Myometrial cell (primary cell): ENCODE measurements at places on chromosomes 12 and 14. TPM values are rescaled to one million over a fixed set of nuclear protein-coding genes. Genes with fewer than 3 reads are reported as not detected.

RPGRIP1 gene
- total RNA-seq, result not detected in 2 replicates

MANSC4 gene
- total RNA-seq, result not detected in 2 replicates

BAG5 gene
- 13.8 and 15.1 TPM in 2 replicates for total RNA-seq

SNW1 gene
- total RNA-seq, result 44.7 and 57.8 TPM in 2 replicates

TAS2R8 gene
- total RNA-seq, result not detected in 2 replicates

RASAL1 gene
- total RNA-seq, result not detected in 2 replicates

GLI1 gene
- 1.4 and 3.7 TPM in 2 replicates for total RNA-seq

CDK4 gene
- 137 and 172 TPM in 2 replicates for total RNA-seq

ANKS1B gene
- total RNA-seq, result not detected in 2 replicates

TMED8 gene
- total RNA-seq, result 3.2 and 3.7 TPM in 2 replicates

CD163 gene
- not detected in 2 replicates for total RNA-seq

STK38L gene
- 6.9 and 7.4 TPM in 2 replicates for total RNA-seq

DBX2 gene
- not detected in 2 replicates for total RNA-seq

MGP gene
- total RNA-seq, result 11.2 and 12.8 TPM in 2 replicates

TAS2R9 gene
- total RNA-seq, result not detected in 2 replicates

ERP29 gene
- total RNA-seq, result 56.7 and 64.9 TPM in 2 replicates

ABCD2 gene
- total RNA-seq, result 0.18 and 0.29 TPM in 2 replicates

SLC5A8 gene
- not detected in 2 replicates for total RNA-seq

GLIPR1L2 gene
- total RNA-seq, result 0.18 and 0.29 TPM in 2 replicates

SRRM4 gene
- not detected in 2 replicates for total RNA-seq

BTG1 gene
- 23.6 and 31.5 TPM in 2 replicates for total RNA-seq

C14orf132 gene
- total RNA-seq, result 9.5 and 12.6 TPM in 2 replicates

SPX gene
- 0.89 and 1.2 TPM in 2 replicates for total RNA-seq

ZDHHC22 gene
- not detected in 2 replicates for total RNA-seq

OR4E2 gene
- total RNA-seq, result not detected in 2 replicates

EML5 gene
- under 0.01 TPM in 1 of 2 replicates, not detected in the other for total RNA-seq

ASIC1 gene
- 1.4 TPM in 2 replicates for total RNA-seq

TMEM229B gene
- total RNA-seq, result 0.58 and 0.71 TPM in 2 replicates

KIF5A gene
- 0.29 and 0.89 TPM in 2 replicates for total RNA-seq

BDKRB1 gene
- 62.3 and 67.5 TPM in 2 replicates for total RNA-seq

NUAK1 gene
- total RNA-seq, result 8.6 and 9.9 TPM in 2 replicates

MMP14 gene
- 435 and 437 TPM in 2 replicates for total RNA-seq

IAPP gene
- total RNA-seq, result not detected in 2 replicates

MLF2 gene
- 274 and 381 TPM in 2 replicates for total RNA-seq

RPS26 gene
- total RNA-seq, result 1,394 and 2,798 TPM in 2 replicates

PPFIA2 gene
- 0.71 TPM in 1 of 2 replicates, not detected in the other for total RNA-seq

PARPBP gene
- 8.9 and 15.1 TPM in 2 replicates for total RNA-seq

A2ML1 gene
- total RNA-seq, result not detected in 2 replicates

KCNK10 gene
- total RNA-seq, result not detected in 2 replicates

ACOT6 gene
- total RNA-seq, result not detected in 2 replicates

STYK1 gene
- 0.35 TPM in 1 of 2 replicates, not detected in the other for total RNA-seq

TMTC2 gene
- total RNA-seq, result 2.9 and 4.3 TPM in 2 replicates

PCED1B gene
- total RNA-seq, result 0.29 and 0.89 TPM in 2 replicates

KRT77 gene
- total RNA-seq, result not detected in 2 replicates

LETMD1 gene
- total RNA-seq, result 34.3 and 46.1 TPM in 2 replicates

CDC42BPB gene
- 86.2 and 93.2 TPM in 2 replicates for total RNA-seq

BIN2 gene
- total RNA-seq, result not detected in 2 replicates

BAZ2A gene
- 21.9 and 27.1 TPM in 2 replicates for total RNA-seq

PTGER2 gene
- total RNA-seq, result 63.4 and 87.1 TPM in 2 replicates

MYH6 gene
- not detected in 2 replicates for total RNA-seq

SLC24A4 gene
- not detected in 2 replicates for total RNA-seq

OLR1 gene
- total RNA-seq, result 36.9 and 40.1 TPM in 2 replicates

CEP170B gene
- total RNA-seq, result 19.6 and 21.4 TPM in 2 replicates

SMAGP gene
- 22.5 and 31.9 TPM in 2 replicates for total RNA-seq

CIROP gene
- total RNA-seq, result 0.58 TPM in 1 of 2 replicates, not detected in the other

VWF gene
- 0.29 and 0.35 TPM in 2 replicates for total RNA-seq

ZBTB42 gene
- total RNA-seq, result 1.6 and 2.3 TPM in 2 replicates

KLRB1 gene
- total RNA-seq, result not detected in 2 replicates
